CD4-positive, CD25-positive, alpha-beta regulatory T cell (primary cell): ENCODE measurements at places on chromosomes 7 and 10.

GRCh38 chr10:22271786-22272185 lies 44.4 kb upstream of the COMMD3 start:
- DNase-seq: no peak

DNA sequence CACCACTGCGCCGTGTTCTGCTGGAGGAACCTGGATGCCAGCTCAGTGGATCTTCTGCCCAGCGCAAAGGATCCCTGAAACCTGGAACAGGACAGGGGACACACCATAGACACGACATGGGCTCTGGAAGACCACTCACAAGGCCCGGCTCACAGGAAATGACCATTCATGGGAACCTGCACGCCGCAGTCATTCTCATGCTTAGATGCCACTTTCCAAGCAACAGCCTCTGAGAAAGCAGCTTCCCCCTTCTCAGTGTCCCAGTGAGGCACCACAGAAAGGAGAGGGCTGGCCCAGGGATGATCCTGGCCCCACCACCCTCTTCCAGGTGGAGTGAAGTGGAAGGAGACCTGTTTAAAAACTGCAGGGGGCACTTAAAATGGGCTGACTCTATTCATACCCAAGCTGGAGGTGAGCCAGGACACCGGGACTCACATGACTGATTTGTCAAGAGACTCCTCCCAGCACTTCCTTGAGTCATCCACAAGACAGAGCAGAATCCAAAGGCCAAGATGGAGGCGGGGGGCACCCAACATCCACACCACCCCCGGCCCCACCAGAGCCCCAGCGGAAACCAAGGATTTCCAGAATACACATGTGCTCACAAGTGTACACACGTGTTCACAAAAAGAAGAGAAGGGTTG lies 11.2 kb downstream of the CTBP2 start:
- no peak for DNase-seq

- DNase-seq: no peak
Measured at GRCh38 chr10:51170518-51171245, 96.4 kb downstream of the PRKG1 start.

- no peak for DNase-seq
Measured at GRCh38 chr7:87627634-87627994, 584 bp upstream of the RUNDC3B start.

DNA sequence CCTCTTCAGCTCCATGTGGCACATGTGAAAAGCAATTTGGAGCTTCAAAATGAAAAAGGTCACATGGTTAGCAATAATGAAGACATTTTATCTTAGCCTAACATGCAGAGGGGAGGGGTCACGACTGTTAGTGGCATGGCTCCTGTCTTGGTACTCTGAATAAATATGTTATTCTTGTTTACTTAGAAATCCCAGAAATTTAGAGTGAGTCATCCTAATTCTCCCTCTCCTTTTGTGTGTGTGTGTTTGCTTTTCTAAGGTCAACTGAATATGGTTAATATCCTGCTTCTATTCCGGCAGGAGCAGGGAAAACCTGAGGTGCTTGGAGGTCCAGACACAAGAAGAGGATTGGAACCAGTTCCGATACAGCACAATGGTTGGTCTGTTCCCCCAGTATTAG lies 17.6 kb downstream of the BCCIP start:
- no peak for DNase-seq

DNA sequence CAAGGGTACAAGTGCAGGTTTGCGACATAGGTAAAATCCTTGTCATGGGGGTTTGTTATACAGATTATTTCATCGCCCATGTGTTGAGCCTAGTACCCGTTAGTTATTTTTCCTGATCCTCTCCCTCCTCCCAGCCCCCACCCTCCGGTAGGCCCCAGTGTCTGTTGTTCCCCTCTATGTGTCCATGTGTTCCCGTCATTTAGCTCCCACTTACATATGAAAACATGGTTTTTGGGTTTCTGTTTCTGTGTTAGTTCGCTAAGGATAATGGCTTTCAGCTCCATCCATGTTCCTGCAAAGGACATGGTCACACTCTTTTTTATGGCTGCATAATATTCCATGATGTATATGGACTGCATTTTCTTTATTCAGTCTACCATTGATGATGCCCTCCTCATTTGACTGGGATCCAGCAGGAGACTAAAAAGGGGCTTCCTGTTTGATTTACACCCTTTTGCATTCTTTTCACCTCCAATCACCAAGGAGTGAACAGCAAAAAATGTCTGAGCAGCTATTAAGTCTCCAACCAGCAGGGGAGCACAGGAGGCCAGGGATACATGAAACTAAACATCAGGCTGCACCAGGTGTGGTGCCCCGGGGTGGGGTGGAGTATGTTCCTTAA lies 188.2 kb downstream of the SKIDA1 start:
- no peak for DNase-seq

GRCh38 chr10:6056411-6057135 lies 5.6 kb downstream of the IL2RA start:
- no peak for DNase-seq

- no peak for DNase-seq
Measured at GRCh38 chr7:55192723-55193122, 172.4 kb upstream of the LANCL2 start.

DNA sequence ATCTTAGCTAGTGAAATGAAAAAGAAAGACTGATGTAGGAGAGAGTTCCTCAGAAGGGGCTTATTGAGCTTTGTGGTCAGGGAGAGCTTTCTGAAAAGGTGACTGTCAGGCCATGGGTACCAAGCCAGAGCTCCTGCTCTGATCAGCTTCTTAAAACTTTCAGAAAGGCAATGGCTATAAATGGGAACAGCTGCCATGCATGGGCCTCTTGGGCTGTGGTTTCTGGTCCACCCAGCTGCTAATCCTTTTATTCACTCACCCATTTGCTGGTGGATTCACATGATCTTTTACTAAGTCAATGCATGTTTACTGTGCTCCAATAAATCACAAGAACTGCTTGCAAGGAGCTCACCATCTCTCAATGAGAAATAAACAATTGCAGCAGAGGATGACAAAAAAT lies 60.1 kb upstream of the ZPBP start:
- DNase-seq: no peak

DNA sequence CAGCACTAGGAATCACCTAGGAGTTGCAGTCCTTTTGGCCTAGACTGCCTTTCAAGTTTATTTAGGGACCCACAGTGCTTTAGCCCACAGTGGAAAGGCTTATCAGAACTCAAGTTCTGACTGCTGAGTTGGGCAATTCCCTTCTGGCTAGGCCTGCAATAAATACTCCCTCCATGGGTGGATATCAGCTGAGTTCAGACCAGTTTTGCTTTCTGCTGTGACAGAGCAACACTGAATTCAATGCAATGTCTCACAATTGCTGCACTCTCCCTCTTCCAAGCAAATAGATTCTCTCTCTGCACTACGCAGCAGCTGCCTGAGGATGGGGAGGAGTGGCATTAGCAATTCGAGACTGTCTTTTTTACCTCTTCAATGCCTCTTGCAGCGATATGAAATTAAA lies 1153.3 kb downstream of the SORCS1 start:
- DNase-seq: no peak

DNA sequence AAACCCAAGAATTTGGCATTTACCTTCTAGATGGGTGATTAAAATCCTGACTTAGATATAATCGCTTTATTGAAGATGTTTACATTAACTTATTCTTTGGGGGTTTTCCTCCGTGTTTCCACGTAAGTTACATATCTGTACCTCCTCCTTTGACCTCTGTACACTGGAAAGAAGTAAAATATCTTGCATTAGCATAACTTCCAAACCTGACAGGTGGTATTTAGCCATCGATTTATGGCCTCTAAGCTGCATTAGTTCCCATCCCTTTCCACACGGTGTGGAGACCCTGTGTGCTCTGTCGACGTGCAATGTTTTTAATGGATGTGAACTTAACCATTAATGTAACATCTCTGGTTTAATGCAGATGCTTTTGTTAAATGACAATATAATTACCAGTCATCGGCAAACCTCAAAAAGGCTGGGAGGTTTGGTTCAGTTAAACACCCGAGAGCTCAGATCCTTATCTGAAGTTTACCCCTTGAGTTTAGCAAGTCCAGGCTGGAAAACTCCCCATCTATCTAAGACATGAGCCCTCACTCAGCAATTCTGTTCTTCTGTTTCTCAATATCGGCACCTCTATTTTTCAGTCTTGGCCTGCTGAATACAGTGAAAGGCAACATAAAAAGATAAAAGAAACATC lies 295.2 kb downstream of the GATA3 start:
- no peak for DNase-seq

- DNase-seq: no peak
Measured at GRCh38 chr10:26855186-26855585, 5.6 kb downstream of the ABI1 start.

DNA sequence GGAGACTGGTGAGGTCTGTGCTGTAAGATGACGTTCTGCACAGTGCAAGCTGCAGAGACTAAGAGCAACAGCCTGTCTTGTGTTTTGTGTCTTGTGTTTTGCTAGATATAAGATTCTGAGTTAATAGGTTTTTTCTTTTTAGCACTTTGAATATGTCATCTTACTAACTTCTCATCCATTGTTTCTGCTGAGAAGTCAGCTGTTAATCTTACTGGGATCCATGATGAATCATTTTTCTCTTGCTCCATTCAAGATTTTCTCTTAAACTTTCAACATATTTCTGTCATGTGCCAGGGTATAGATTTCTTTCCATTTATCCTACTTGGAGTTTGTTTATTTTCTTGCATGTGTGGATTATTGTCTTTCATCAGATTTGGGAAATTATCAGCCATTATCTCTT lies 290.3 kb downstream of the CELF2 start:
- no peak for DNase-seq

GRCh38 chr7:94352887-94353286 lies 41.8 kb upstream of the COL1A2 start:
- no peak for DNase-seq

DNA sequence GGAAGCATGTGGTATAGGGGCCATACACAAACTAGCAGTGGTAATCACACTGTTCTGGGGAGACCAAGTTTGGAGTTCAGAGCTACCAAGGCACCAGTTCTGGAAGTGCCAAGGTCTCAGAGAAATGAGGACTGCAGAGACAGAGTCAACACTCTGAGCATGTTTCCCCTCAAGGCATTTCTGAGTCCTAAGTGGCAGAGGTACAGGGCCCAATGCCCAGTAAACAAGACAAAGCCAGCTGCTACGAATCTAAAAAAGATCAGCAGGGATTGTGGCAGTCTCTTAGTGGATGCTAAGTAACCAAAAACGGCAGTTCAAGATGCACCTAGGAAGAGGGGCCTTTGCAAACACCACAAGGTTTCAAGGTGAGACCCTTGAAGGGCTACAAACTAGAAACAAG lies 271.9 kb downstream of the TNS3 start:
- DNase-seq: no peak

DNA sequence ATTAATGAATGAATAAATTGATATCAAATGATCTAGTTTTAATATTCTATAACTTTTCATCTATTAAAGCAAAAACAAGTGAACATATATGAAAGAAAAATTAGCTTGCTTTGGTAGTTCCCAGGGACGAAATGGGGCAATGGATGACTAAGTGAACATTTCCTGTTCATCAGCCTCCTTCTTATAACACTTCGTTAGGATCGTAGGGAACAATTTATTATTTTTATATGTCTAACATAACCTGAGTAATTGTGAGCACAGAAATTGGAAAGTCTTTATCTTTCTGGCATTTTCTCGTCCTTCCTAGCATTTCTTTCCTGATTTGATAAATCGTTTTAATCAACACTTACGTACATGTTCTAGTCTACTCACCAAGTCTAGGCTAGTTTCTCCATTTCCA lies 59.1 kb upstream of the PPP1R3C start:
- DNase-seq: no peak

GRCh38 chr7:40850017-40850416 lies 715.2 kb downstream of the SUGCT start:
- DNase-seq: no peak

DNA sequence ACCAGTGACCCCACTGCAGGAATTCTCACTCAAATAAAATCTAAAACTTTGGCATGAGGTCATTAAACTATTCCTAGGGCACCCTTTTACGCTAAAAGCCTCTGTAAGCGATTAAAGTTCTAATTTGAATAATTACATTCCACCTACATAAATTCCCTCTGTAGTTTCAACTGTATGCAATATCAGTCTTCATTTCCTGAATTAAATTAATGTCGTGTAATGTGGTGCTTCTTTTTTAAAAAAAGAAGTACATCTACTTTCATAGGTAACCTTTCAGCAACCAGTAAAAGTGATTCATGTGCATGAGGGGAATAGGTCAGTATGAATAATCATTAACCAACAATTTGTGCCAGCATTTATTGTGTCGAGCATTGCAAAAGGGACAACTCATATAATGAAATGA lies 44.7 kb downstream of the IMMP2L start:
- DNase-seq: no peak
